ENCODE measurements at places on chromosomes 2 and 18.

- no peak for DNase-seq
Observed at GRCh38 chr2:28009732-28010131, 119.2 kb downstream of the BABAM2 start.

DNA sequence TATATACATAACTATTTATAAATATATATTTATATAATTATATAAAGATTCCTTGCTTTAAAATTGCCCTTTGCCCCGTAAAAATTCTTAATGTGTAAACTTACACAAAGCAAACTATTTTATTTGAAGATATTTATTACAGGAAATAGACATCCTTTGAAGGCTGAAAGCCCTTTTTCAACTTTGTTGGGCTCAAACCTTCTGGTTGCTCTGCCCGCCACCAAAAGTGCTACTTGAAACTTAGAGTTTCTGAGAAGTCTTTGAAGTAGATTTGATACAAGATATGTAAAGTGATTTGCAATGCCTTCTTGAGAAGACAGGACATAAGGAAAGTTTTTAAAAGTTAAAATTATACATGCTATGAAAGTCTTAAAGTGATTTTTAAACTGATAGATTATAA lies 36.6 kb upstream of the METAP1D start:
- DNase-seq = no peak

DNA sequence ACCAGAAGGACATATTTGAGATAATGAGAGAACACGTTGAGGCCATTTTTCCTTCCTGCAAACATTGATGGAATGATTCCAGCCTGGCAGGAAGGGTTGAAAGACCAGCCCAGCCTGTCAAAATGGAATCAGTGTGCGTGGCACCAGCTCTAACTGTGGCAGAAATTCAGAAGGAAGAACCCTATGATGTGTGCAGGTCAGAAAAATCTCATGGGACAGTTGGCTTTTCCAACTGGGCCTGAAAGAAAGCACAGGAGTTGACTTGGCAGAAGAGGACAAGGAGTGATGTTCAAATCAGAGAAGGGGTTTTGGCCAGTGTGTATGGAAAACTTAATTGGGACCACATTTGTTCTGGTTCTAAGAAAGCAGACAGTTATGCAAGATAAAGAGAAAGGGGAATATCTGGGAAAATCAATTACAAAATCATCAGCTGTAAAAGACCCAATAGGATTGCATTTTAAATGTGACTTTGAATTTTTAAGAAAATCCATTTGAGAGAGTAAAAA lies 192.8 kb upstream of the PID1 start:
- no peak for DNase-seq

GRCh38 chr2:144730711-144731110 lies 210.8 kb upstream of the ZEB2 start:
- no peak for DNase-seq

DNA sequence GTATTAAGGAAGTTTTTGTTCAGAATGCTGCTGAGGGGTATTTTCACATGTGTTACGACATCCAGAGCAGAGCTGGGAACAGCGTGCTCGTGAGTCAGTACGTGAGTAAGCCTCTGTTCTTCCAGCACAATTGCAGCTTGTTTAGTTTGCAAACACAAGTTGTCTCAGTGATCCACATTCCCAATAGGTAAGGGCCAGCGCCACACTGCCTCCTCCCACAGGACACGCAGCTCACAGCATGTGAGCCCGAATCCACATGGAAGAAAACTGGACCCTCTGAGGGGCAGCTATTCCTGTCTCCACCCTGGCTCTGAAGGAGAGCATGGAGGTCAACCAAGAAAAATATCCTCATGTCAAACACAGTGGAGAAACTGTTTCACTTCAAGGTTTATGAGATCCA lies 173.9 kb upstream of the PID1 start:
- DNase-seq = no peak

- no peak for DNase-seq
Observed at GRCh38 chr2:88027697-88028389, 11.5 kb upstream of the RNU2-63P start.

GRCh38 chr18:27921392-27921791 lies 255.5 kb downstream of the CDH2 start:
- no peak for DNase-seq

DNA sequence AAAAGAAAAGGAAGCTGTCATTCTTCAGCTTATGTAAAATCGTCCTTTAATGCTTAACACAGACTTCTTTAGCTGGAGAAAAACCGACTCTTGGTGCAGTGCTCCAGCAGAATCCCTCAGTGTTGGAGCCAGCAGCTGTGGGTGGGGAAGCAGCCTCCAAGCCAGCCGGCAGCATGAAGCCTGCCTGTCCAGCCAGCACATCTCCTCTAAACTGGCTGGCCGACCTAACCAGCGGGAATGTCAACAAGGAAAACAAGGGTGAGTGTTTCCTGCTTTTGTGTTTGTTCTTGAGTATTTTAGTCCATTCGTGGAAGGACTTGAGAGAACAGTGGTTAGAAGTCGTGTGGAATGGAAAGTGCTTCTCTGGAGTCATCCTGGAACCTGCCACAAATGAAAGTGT lies 38.9 kb downstream of the KDM3A start:
- DNase-seq = no peak

DNA sequence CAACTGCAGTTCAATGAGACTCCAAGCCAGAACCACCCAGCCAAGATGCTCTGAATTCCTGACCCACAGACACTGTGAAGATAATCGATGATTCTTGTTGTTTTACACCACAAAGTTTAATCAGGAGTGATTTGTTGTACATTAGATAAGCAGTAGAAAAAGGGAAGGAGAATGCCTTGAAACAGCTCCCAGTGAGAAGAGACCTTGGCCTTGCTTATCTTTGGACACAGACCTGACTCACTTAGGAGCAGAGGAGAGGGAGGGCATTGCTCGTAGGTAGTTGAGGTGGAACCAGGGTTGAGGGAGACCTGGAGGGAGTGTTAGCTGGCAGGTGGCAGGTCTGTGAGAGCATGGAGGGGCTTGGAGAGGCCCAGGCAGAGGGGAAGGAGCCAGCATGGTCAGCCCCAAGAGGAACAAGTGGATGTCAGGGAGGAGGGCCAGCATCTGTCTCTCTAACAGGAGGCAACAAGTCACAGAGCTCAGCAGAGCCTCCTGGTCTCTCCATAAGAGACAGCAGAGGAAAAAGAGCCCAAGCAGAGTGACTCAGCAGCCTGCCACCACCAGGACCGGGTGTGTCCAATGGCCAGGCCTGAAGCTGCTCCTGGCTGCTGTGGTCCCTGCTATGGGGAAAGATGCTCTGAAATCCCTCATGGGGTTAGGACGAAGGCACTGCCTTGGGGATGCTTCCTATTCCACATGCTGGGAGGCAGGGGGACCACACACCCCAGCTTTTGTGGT lies 161.6 kb upstream of the CAPN13 start:
- no peak for DNase-seq

GRCh38 chr2:143909577-143910353 lies 610.2 kb downstream of the ZEB2 start:
- no peak for DNase-seq

DNA sequence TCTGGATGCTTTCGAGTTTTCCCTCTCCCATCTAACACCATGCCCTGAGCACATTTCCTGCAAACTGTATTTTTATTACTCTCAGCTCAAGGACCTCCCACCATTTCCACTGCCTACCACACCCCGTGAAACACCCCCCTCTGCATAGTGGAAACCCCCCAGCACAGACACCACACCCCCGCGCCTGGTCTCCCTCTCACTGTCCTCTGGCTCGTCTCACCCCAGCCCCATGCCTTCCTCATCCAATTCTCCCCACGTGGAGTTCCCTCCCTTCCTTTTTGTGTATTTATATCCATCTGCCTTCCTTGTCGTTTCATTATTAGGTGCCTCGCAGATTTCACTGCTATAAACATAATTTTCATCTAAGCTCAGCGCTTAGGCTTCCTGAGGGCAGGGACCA lies 307.5 kb downstream of the CELF4 start:
- DNase-seq = no peak

DNA sequence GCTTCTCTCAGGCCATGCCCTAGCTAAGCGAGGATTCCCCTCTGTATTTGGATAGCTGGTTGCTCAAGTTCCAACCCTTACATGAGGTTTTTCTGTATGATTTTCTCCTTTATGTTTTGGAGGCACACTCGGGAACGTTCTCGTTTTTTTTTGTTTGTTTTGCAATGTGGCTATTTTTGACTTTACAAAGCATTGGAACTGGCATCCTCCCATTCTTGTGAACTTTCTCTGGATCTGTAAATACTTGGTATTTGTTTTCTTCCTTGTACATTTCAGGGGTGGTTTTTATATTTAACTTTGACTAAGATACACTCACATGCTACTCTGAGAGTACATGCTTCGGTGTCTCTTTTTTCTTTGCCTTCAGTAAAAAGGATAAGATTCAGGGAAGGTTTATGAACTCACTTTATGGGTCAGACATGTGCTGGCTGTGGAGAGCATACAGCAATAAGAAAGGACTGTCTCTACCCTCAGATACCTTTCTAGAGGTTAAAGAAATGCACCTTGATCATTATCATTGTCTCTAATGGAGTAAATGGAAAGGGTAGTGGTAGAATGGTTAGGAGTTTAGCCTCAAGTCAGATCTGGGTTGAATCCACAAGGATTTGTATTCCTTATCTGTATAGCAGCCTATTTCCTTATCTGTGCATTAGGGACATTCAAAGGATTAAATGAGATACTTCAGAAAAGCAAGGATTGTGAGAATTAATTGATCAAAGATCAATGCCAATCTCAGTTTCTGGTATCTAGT lies 61.9 kb downstream of the MEIS1 start:
- DNase-seq = no peak

DNA sequence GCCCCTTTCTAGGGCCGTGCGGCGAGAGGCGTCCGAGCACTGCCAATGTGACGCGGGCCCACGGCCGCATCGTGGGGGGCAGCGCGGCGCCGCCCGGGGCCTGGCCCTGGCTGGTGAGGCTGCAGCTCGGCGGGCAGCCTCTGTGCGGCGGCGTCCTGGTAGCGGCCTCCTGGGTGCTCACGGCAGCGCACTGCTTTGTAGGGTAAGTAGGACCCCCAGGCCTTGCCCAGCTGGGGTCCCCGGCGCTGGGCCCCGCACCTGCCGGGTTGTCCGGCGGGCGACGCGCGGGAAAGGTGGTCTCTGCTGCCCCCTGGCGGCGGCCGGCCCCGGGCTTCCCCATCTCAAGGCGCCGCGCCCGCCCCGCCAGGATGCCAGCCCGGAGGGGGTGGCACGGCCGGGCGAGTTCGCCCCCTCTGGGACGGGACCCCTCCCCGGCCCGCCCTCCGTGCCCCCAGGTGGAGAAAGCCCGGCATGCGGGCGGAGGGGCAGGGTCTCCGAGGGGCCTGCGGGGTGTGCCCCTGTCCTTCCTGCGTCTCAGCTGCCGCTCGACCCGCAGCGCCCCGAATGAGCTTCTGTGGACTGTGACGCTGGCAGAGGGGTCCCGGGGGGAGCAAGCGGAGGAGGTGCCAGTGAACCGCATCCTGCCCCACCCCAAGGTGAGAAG lies 1.9 kb downstream of the PRSS56 start:
- DNase-seq = peak; percentile 45

- no peak for DNase-seq
Observed at GRCh38 chr2:8872821-8873432, 35.5 kb upstream of the KIDINS220 start.

DNA sequence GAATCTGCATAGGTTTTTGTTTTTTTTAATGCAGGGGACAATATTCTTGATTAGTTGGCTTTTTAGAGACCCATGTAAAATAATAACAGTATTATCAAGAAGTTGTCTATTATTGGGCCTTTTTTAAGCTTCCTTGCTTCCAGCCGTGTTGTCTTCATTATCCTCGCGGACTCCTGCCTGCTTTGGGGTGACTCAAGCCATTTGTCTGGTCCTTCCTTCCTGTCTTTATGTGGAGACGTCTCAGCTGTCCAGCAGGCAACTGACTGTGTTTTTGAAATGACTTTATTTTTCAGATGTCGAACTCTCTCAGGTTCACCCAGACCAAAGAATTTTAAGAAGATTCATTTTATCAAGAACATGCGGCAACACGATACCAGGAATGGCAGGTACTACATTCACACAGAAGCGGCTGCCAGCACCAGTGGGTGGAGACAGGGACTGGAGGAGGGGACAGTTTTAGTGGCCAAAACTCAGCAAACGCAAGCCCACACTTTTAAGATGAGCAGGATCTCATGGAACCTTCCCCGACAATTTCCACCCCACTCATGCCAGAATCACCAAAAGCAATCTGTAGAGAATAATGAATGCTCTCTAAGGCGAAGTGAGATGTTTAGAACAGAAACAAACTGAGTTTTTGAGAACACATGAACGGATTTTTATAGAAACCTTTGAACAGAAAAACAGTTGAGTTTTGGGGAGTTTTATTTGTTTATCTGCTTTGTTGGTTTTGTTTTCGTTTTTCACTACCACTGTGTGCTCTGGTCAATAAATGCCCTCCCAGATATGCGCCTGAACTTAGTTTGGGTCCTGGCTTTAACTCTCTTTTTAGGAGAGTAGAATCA lies 59.1 kb downstream of the CABLES1 start:
- no peak for DNase-seq

- DNase-seq = no peak
Observed at GRCh38 chr2:75493230-75493629, 67.5 kb downstream of the EVA1A start.

GRCh38 chr2:161199912-161200701 lies 39.9 kb downstream of the TANK start:
- DNase-seq = no peak

DNA sequence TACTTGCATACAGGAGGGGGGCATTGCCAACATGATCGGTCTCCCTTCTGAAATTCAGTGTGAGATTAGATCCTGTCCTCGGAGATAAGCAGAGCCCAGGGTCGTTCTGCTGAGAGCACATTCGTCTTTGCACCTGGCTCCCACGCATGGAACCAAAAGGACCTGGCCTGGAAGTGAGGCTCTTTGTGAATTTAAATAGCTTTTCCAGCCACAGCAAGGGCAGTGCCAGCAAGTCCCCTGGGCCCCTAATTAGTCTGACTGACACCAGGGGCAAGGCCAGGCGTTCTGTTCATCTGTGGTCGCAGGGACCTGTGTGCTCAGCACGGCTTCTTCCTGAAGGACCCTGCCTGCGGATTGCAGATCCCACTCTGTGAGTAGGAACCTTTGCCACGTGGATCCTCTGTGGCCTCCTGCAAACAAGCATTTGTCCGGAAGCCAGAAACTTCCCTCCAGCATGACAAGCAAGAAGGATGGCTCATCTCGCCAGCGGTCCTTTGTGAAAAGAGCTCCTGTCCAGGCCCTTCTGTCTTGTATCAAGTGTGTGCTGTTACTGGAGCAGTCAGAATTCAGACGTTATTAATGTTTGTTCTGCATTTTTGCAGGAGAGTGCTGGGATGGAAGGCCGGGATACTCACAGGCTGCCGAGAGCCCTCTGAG lies 128.7 kb downstream of the TPO start:
- no peak for DNase-seq

GRCh38 chr2:67054728-67055127 lies 342.4 kb upstream of the ETAA1 start:
- DNase-seq = no peak
